A172 (cell line): ENCODE measurements at places on chromosomes 1 and 21.

GRCh38 chr21:42574234-42575027 lies 60.8 kb downstream of the SLC37A1 start:
- DNase-seq, result no peak

DNA sequence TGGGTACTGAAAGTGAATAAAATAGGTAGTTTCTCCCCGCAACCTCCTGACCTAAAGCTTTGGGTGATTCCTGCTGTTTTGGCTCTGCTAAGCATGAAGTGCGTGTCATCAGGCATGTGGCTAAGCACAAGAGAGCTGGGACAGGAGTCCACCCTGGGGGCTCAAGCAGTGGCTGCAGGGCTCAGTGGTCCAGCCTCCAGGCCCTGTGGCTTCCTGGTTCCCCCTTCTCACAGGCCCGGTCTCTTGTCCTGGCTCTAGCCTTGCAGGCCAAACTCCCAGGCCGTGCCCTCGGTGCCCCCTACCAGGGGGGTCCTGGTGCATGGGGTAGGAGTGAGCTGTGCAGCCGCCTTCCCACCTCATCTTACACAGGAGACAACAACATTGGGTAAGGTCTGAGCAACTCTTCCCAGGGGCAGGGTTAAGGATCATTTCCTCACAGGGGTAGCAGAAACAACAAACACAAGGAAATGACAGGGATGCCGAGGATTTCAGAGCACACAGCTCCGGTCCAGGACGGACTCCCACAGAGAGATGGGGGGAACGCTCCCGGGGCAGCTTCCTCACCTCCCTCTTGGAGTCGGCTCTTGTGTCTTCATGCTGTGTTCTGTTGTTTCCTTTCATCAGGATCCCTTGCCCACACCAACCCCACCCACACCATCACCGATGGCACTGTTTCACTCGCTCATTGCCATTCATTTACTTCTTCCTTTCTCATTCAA lies 19.8 kb upstream of the SLC2A1 start:
- DNase-seq, result no peak

DNA sequence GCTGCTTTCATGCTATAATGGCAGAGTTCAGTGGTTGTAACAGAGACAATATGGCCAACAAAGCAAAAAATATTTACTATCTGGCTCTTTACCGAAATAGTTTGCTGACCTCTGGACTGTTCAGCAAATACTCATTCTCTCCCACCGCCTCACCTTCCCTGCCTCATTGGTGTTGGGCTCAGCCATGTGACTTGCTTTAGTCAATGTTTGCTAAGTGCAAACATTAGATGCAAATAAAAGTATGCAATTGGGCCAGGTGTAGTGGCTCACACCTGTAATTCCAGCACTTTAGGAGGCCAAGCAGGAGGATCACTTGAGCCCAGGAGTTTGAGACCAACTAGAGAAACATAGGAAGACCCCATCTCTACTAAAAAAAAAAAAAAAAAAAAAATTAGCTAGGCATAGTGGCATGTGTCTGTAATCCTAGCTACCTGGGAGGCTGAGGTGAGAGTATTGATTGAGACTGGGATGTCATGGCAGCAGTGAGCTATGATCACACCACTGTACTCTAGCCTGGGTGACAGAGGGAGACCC lies 55.1 kb downstream of the RPL5 start:
- no peak for DNase-seq

DNA sequence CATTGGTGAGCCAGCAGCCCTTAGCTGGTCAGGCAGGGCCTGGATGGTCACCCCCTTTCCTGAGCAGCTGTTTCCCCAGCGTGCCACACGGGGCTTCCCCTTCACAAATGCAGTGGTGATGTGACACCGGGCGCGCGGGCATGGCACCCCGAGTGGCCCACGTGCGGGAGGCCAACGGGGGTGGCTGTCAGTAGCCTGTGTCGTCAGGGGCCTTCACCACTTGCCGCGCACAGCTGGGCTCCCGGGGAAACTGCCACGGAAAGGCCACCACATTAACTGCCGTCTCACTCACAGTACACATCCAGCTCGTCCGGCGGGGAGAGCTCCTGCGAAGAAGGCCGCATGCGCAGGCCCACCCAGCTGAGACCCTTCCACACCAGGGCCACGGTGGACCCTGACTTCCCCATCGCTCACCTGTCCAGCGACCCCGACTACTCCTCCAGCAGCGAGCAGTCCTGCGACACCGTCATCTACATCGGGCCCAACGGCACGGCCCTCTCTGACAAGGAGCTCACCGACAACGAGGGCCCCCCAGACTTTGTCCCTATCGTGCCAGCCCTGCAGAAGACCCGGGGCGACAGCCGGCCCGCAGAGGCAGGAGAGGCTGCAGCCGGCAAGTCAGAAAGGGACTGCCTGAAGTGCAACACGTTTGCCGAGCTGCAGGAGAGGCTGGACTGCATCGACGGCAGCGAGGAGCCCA lies 530.5 kb downstream of the KIF26B start:
- no peak for DNase-seq

DNA sequence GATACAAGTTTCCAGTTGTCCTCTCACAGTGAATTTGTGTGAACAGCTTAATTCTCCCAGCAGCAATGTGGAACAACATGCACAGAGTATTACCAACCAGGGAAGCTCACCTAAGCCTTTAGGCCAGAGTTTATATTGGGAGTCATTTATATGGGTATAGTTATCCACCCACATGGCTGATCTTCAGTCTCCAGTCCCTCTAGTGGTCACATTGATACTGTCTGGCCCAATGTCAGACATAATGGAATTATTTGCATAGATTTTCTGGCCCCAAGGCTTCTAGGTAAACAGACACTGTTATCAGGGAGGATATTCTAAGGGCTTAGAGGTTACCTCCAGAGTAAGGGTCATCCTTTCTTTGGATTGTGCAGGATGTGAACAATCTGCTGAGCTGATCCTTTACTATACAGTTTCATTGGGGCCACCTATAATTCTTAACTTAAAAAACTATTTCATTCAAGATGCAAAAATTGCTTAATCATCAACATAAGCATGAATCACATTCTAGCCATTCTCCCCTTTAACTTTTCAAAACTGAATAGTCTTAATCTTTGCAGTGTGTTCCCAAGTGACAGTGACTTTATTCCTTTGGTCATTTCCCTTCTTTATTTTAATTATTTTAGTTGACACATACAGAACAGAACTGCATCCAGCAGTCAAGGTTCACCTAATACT lies 210.9 kb downstream of the LTN1 start:
- DNase-seq, result peak; percentile 11

DNA sequence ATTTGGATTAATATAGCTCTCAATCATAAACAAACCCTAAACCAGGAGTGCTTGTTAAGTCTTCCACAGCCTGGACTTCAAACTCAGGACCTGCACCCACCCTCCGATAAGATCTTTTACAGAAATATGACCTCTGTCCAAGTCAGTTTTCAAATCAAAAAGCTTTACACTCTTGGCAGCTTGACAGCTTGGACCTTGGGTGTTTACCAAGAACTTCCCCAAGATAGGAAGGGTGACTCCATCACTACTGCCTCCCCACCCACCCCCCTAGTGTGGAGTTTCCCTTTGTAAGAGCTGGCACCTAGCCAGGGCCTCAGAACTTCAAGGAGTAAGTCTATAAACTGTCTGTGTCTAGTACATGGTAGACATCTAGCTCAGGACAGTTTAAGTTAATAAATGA lies 9.6 kb downstream of the BCAR3 start:
- DNase-seq, result peak; percentile 82

DNA sequence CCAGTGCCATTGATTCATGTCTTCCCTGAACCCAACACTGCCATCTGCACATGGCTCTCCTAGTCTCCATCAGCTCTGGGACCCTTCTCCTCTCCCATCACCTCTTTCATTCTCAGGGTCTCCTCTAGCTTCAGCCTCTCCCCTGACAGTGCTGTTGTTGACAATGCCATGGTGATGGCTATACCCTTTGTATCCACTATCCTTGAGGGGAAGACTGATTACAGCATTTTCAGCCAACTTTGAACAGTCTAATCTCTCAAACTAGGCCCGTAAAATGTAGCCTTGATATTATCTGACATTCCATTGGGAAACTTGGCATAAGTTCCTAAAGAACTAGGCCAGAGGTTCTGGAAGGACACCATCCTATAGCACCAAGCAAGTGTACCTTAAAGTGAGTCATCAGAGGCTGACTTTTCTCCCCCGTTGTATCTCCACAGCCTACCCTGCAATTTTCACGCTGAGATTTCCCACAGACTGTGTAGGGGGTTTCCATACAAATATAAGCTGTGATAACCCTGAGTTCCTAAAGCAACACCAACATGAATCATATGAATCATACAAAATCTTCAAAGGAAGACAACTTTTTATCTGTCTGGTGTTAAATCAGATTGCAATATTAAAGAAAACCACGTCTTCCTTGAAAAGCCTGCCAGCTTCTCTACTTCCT lies 5.8 kb downstream of the HAO2 start:
- DNase-seq, result peak; percentile 45

DNA sequence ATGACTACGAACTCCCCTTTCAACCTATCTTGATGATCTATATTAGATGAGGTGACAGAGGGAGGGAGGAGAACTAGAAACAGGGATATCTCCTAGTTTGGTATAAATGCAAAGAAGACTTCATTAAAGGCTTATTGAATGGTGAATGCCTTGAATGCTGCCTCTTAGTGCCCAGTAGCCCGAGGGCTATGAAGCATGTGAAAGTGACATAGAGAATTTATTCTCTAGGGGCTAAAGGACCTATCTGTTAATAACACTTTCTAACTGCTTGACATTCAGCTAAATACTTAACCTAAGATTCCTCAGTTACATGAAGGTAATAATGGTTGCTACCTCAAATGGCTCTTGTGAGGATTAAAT lies 764.1 kb downstream of the LTN1 start:
- no peak for DNase-seq
